GM23248 (cell line): ENCODE measurements at places on chromosomes 1 and 21. TPM values are rescaled to one million over a fixed set of nuclear protein-coding genes. Genes with fewer than 3 reads are reported as not detected.

Gene LYPD8
- total RNA-seq, result not detected in 2 replicates

Gene PSMB2
- total RNA-seq, result 25.3 and 29.0 TPM in 2 replicates

Gene NR5A2
- total RNA-seq, result 0.13 and 0.65 TPM in 2 replicates

Gene CD247
- not detected in 2 replicates for total RNA-seq

Gene APOBEC4
- not detected in 2 replicates for total RNA-seq

Gene OR2L2
- total RNA-seq, result not detected in 2 replicates

Gene SLC22A15
- total RNA-seq, result 14.7 and 15.0 TPM in 2 replicates

Gene FAAH
- 0.38 and 0.97 TPM in 2 replicates for total RNA-seq

Gene RGSL1
- total RNA-seq, result not detected in 2 replicates

Gene ATAD3C
- not detected in 2 replicates for total RNA-seq

Gene LAMC2
- total RNA-seq, result 1.9 and 2.4 TPM in 2 replicates

Gene PWP2
- 16.1 and 16.3 TPM in 2 replicates for total RNA-seq

Gene PPIAL4G
- total RNA-seq, result not detected in 2 replicates

Gene FABP3
- 0.51 and 2.1 TPM in 2 replicates for total RNA-seq

Gene AGO1
- total RNA-seq, result 11.0 and 13.8 TPM in 2 replicates

Gene MLLT11
- 1.9 and 3.7 TPM in 2 replicates for total RNA-seq

Gene FLG2
- total RNA-seq, result not detected in 2 replicates

Gene CYP4Z1
- total RNA-seq, result not detected in 2 replicates

Gene ADAMTS4
- 5.9 and 9.8 TPM in 2 replicates for total RNA-seq

Gene FCGR3B
- total RNA-seq, result not detected in 2 replicates

Gene PKN2
- 22.3 and 32.6 TPM in 2 replicates for total RNA-seq

Gene RNF186
- not detected in 2 replicates for total RNA-seq

Gene DNASE2B
- total RNA-seq, result not detected in 2 replicates

- DNase-seq, result peak; percentile 42
Measured at GRCh38 chr1:85275701-85276214, 674 bp downstream of the BCL10 start.

DNA sequence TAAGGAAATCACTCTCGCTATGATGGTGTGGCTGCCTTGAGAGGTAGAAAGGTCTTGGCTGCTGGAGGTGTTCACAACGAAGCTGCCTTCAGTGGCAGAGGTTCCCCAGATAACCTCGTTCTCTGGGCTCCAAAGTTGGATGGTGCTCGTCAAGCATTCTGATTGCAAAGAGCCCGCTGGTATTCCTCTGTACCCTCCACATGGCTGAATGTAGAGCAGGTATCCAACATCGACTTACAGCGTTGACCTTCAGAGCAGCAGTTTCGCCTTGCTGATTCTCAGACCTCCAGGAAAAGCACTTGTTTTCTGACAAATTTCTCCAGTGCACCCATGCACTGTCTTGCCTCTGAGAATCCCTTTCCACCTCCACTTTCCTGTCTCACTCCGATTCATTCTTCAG is 4.3 kb upstream of the IL22RA1 start:
- no peak for DNase-seq

GRCh38 chr1:108505763-108506070 is 54.2 kb upstream of the EEIG2 start:
- no peak for DNase-seq

- no peak for DNase-seq
Measured at GRCh38 chr1:193568512-193568911, 382.1 kb upstream of the B3GALT2 start.

GRCh38 chr1:66074147-66074546 is 281.5 kb downstream of the PDE4B start:
- DNase-seq, result no peak

GRCh38 chr1:76237211-76237610 is 162.7 kb downstream of the ST6GALNAC3 start:
- DNase-seq, result no peak

GRCh38 chr21:39479164-39479813 is 27.5 kb downstream of the SH3BGR start:
- DNase-seq, result no peak

DNA sequence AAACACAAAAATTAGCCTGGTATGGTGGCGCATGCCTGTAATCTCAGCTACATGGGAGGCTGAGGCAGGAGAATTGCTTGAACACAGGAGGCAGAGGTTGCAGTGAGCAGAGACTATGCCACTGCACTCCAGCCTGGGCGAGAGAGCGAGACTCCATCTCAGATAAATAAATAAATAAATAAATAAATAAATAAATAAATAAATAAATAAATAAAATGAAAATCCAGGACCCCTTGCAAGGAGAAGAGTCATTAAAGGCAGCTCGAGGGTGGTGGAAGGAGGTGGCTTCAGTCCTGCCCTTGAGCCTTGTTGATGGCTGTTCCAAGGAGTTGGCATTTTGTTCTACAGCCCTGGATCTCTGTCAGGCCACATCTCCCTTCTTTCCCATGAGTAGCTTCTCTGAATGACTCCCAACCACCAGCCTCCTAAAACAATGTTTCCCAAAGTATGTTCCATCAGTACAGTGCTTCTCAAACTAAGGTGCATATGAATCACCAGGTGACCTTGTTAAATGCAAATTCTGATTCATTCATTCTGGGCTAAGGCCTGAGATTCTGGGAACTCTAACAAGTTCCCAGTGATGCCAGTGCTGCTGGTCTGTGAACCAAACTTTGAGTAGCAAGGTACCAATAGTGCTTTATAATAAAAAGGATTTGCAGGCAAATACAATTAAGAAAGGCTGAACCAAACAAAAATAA is 99.0 kb downstream of the KCNN3 start:
- no peak for DNase-seq

DNA sequence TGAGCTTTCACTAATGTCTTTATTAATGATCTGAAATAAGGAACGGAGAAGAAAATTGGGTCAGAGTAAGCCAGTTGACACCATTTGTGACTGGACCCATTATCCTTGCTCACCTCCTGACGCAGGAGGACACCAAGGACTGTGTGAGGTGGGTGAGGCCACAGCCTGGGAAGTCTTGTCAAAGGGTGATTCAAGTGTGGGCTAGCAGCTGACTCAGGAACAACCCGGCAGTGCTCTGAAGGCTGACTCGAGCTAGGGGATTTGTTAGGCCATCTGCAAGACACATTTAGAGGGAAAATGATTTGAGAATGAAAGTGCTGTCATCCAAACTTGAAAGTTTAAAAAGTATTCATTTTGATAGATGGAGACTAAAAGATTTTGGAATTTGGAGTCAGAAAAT is 21.2 kb downstream of the PRRX1 start:
- peak; percentile 95 for DNase-seq

GRCh38 chr1:84570436-84571149 is 3.6 kb downstream of the CTBS start:
- DNase-seq, result peak; percentile 54

GRCh38 chr1:182143154-182143657 is 81.7 kb upstream of the ZNF648 start:
- peak; percentile 86 for DNase-seq

- no peak for DNase-seq
Measured at GRCh38 chr1:230187290-230187689, 120.3 kb downstream of the GALNT2 start.

GRCh38 chr1:39098546-39099250 is 72.5 kb downstream of the NDUFS5 start:
- DNase-seq, result peak; percentile 97

- no peak for DNase-seq
Measured at GRCh38 chr1:119648620-119649004, 546 bp upstream of the ZNF697 start.

GRCh38 chr1:19734472-19734999 is 65.2 kb downstream of the TMCO4 start:
- peak; percentile 62 for DNase-seq

- DNase-seq, result no peak
Measured at GRCh38 chr1:232589111-232589811, 40.7 kb downstream of the SIPA1L2 start.

DNA sequence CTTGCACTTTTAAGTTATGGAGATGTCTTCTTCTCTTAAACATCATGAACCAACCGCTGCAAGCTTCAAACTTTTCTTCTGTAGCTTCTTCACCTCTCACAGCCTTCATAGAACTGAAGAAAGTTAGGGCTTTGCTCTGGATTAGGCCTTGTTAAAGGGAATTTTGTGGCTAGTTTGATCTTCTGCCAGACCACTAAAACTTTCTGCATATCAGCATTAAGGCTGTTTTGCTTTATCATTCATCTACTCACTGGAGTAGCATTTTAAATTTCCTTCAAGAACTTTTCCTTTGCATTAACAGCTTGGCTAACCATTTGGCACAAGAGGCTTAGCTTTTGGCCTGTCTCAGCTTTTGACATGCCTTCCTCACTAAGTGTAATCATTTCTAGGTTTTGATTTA is 43.0 kb upstream of the RGL1 start:
- DNase-seq, result peak; percentile 20

DNA sequence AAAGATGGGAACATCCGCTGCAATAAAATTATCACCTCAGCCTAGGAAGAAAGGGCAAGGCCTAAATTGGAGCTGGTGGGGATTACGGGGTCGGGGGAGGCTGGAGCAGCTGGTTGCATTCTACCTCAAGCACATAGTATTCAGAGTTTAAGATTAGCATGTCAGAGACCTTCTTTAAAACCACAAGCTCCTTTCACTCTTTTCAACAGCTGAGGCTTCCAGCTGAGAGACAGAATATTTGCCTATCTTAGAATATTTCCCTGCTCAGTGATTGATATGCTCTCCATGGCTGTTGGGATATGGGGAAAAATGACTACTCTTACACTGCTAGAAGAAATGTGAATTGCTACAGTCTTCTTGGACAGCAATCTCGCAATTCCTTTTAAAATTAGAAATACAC is 248.6 kb downstream of the TBX15 start:
- DNase-seq, result no peak

- DNase-seq, result peak; percentile 75
Measured at GRCh38 chr1:59116920-59117542, 179.9 kb upstream of the FGGY start.

- peak; percentile 81 for DNase-seq
Measured at GRCh38 chr1:85580872-85581801, 576 bp downstream of the CCN1 start.

DNA sequence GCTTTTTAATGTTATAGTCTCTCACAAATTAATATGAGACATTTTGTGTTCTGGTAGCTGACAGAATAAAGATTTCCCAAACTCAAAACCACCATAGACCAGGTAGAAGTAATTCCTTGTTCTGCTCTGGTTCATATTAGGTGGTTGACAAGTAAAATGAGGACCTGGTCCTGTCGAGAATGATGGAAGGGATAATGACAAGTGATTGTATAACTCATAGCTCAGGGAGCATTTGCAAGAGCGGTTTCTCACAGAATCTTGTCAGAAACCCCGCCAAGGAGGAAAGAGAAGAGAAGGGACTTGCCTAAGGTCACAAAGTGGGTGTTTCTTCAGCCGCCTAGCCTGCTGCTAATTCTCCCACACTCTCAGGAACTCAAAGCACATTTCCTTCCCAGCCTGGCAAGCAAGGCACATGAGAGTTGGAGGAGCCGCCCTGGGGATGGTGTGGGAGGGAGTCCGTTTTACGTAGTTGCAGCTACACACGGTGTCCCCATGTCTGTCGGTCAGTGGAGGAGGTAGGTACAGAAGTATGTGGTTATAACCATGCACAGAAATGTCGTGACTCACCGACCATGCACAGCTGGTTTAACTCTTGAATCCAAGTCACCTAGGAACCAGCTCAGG is 46.5 kb downstream of the SAMD13 start:
- DNase-seq, result peak; percentile 29

- no peak for DNase-seq
Measured at GRCh38 chr1:218967254-218967653, 206.4 kb upstream of the LYPLAL1 start.

DNA sequence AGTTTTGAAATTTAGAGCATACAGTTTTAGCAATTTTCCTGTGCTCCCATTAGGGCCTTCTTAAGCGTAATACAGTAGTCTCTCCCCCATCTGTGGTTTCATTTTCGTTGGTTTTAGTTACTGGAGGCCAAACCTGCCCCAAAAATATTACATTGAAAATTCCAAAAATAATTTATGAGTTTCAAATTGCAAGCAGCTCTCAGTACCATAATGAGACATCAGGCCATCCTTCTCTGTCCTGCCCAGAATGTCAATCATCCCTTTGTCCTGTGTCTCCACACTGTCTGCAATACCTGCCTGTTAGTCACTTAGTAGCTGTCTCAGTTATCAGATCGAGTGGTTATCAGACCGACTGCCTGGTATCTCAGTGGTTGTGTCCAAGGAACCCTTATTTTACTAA is 45.4 kb downstream of the ADSS2 start:
- no peak for DNase-seq

DNA sequence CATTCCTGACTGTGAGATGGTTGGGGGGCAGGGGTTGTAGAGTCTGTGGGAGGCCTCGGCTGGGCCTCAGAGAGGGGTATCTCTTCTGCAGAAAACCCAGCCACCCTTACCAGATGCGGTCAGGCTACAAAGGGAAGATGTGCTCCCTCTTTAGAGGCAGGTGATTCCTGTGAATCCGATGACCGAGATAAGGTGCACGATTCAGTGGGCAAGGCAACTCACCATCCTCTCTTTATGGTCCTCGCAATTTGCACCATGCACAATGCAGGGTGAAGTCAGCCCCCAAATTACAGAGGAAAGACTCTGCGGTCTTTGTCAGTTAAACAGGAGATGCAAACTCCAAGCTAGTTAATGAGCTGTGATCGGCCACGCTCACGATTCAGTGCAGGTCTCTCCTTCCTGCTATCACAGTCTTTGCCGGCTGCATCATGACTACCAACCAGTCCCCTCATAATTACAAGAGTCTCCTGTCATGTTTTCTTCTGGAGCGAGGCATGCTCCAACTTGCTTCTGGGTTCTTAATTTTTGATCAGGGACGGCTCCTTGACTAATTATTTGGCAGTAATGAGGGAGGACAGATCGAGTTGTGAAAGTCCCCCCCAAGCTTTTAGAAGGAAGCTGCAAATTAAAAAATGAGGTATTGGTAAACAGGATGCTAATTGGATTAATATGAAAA is 12.5 kb downstream of the TP73 start:
- no peak for DNase-seq

- peak; percentile 83 for DNase-seq
Measured at GRCh38 chr1:151458802-151459330, 428 bp downstream of the POGZ start.

DNA sequence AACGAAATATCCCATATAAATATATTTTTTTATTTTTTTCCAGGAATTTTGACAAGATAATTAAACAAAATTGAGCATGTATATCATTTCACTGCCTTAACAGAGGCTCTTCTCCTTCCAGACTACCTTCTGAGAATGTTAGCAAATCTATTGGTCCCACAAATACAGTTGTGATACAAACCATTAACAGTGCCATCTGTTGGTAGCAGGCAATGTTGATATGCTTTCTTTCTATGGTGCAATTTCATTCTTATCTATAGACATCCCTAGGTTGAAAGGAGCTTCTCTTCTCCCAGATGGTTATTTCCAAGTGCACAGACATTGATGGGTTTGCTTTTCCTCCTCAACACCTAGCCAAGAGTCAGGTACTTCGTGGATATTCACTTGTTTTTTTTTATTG is 303.6 kb downstream of the USH2A start:
- DNase-seq, result peak; percentile 61
